Spinal cord (tissue), 10 donors: ENCODE measurements at places on chromosomes 5 and 9.

- DNase-seq: no peak
Measured at GRCh38 chr9:127712371-127712770, 3.1 kb downstream of the PTRH1 start.

GRCh38 chr9:137811283-137811870 lies 66.2 kb upstream of the CACNA1B start:
- no peak for DNase-seq

DNA sequence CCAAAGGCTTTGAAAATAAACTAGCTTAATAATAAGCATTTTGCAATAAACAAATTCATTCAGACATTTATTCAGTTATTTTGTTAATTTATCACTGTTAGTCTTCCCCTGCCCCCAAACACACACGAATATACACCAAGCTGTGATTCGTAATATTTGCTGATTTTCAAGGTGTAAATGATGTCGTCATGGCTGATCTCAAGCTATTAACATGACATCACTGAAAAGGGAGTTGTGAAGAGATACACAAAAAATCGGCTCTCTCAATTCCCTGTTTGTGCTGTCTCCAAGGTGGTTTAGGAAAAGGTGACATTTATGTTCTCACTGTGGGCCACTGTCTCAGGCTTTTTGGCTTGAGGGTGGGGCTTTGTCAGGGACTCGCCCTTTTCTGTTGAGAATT lies 413.3 kb downstream of the CDH9 start:
- no peak for DNase-seq

DNA sequence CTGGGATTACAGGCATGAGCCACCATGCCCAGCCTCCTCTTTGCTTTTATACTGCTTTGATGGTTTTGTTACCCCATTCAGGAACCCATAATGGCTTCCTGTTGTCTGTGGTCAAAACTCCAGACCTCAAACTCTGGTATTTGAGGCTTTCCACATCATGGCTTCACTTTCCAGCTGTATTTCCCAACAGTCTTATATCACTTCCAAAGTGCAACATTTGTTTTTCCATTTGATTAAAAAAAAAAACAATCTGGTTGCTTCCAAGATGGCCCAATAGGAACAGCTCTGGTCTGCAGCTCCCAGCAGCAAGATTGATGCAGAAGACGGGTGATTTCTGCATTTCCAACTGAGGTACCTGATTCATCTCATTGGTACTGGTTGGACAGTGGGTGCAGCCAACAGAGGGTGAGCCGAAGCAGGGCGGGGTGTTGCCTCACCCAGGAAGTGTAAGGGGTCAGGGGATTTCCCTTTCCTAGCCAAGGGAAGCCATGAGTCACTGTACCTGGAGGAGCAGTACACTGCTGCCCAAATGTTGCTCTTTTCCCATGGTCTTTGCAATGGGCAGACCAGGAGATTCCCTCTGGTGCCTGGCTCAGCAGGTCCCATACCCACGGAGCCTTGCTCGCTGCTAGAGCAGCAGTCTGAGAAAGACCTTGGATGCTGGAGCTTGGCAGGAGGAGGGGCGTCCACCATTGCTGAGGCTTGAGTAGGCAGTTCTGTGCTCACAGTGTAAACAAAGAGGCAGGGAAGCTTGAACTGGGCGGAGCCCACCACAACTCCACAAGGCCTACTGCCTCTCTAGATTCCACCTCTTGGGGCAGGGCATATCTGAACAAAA lies 458.4 kb downstream of the KDM4C start:
- DNase-seq: no peak

- DNase-seq: no peak
Measured at GRCh38 chr9:1658661-1659362, 356.3 kb upstream of the SMARCA2 start.

DNA sequence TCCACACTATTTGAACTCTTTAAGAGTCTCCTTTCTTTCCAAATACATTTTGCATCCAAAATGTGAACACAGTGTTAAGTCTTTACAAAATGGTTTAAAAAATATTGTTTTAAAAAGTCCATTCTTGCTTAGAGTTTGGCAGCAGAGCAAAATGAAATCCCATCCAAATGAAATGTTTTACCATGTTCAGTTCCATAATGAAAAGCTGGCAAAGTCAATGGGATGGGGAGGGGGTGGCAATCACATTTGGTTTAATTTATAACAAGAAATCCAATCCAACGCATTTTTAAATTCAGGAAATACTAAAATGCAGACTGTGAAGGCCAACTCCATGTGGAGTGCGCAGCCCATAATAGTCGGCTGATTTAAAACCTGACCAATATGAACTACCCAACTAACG lies 39.4 kb downstream of the MRPL36 start:
- DNase-seq: no peak

GRCh38 chr5:148828511-148829247 lies 2.3 kb downstream of the ADRB2 start:
- DNase-seq: no peak

DNA sequence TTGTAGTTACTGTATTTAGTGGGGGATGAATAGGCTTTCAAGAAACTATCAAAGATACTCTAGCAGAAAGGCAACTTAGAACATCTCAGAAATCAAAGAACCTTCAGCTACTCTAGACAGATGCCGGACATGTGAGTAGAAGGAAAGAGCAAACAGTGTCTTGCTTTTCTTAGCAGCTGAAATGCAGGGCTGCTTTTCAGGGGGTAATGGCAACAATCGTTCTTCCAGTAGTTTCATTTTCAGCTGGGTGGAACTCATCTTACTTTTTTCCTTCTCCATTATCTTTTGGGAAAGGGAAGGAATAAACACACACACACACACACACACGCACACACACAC lies 281.6 kb downstream of the CRB2 start:
- no peak for DNase-seq

GRCh38 chr9:89527084-89527483 lies 29.2 kb upstream of the SEMA4D start:
- no peak for DNase-seq

- DNase-seq: no peak
Measured at GRCh38 chr5:132219981-132220380, 7.7 kb downstream of the P4HA2 start.

GRCh38 chr9:87675906-87676515 lies 49.9 kb upstream of the CTSL start:
- DNase-seq: no peak

DNA sequence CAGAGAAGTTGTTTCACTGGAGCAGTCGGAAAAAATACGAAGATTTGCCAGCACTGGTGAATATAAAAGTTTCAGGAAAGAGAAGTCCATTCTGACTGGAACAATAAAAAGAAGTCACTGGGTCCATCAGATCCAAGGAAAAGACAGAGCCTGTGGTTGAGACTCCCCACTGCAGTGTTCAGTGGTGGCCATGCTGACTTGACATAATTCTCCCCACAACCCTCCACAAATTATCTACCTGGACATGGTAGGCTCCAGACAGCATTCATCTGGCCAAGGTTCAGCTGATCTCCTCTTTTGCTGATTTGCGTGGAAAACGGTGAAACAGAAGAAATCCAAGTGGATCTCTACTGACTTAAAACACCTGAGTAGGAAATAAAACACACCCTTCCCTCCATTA lies 8.0 kb downstream of the THBS4 start:
- DNase-seq: no peak

- no peak for DNase-seq
Measured at GRCh38 chr9:34611251-34611810, 566 bp downstream of the RPP25L start.

GRCh38 chr5:131524431-131524830 lies 110.6 kb downstream of the RAPGEF6 start:
- no peak for DNase-seq

DNA sequence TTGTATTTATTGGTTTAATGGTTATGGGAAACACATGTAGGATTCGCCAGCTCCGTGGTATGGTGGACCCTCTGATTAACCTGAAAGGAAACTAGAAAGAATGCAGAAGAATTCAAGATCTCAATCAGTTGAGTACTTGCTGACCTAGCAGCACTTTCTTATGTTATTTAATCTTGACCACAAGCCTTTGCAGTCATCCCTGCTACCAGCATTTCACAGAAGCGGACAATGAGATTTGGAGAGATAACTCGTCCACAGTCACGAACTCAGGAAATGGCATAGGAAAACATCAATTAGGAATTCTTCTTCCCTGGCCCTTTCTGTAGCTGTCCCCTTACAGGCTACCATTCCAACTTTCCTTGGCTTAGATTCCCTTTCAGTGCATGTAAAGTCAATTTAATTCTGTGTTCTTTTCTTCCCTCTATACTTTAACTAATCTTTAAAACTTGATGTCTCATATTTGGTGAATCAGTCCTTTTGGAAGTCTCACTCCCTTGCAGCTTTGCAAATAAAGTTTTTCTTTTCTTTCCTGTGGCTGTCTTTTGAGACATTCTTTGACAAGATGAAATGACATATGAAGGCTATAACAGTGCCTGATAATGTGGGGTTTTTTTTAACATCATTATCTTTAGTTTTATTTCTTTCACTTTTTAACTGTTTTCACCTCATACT lies 1.3 kb upstream of the SLC44A1 start:
- DNase-seq: no peak

DNA sequence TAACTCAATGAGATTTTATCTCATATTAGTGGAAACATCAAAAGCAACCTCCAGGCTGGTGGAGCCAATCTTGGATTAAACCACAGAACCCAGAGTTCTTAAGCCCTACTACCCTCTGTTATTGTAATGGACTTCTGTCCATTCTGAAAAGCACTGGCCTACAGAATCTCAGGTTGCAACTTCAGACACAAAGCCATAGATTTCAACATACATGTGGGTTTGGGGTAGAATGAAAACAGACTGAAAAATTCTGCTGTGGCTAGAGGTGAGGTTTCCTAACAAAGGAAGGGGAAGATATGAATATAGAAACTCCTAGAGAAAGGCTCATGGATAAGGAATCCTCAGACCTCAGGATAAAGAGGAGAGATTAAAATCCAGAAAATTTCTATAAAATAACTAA lies 569.8 kb upstream of the RIOK2 start:
- DNase-seq: no peak

DNA sequence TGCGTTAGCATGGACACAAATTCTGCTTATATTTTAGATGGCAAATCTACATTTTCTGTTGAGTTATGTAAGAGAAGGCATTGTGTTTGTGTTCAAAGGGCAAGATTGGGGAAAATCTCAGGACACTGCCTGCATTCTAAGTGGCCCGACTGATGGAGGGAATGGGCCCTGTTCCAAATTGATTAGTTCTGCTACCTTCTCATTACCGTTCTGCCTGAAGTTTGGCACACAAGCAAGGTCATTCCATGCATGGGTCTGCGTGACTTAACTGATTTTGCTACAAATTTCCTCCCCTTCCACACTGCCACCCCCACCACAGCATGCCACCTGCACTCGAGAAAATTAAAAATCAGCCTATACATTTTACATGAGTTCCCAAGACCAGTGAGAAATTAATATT lies 409.9 kb downstream of the BRINP1 start:
- DNase-seq: peak; percentile 38

- DNase-seq: no peak
Measured at GRCh38 chr5:170319301-170319700, 21.7 kb upstream of the LCP2 start.

GRCh38 chr5:20469792-20470191 lies 481.8 kb upstream of the CDH18 start:
- DNase-seq: no peak

- no peak for DNase-seq
Measured at GRCh38 chr5:6594066-6594465, 38.8 kb downstream of the NSUN2 start.

DNA sequence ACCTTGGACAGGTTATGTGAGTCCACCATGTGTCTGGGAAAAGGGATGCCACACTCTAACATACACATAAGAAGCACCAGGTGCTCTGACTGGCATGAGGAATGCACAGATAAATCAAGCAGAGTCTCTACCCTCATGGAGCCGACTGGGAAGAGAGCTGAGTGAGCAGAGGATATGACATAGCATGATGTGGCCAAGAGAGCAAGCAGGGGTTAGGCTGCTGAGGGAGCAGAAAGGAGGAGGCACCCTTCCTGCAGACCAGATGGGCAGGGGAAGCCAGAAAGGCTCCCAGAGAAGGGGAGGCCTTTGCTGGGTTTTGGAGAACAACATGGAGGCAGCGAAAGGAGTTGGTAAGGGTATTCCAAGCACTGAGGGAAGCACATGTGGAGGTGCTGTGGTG lies 223.1 kb downstream of the GNA14 start:
- no peak for DNase-seq

DNA sequence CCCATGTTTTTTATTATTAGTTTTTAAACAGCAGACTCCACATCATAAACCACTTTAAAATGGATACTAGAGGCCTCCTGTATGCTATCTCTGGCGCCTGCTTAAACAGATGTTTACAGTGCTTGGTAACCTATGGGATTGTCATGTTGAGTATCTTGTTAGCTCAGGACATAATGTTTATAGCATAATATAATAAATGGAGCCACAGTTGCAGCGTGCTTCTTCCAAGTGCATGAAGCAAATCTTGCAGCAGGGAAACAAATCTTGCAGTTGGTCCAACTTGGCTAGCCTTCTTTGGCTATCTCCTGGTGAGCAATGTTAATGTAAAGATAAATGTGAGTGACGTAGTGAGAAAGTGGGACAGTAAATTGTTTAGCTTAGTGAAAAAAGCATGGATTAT lies 2.8 kb downstream of the GHR start:
- DNase-seq: no peak

DNA sequence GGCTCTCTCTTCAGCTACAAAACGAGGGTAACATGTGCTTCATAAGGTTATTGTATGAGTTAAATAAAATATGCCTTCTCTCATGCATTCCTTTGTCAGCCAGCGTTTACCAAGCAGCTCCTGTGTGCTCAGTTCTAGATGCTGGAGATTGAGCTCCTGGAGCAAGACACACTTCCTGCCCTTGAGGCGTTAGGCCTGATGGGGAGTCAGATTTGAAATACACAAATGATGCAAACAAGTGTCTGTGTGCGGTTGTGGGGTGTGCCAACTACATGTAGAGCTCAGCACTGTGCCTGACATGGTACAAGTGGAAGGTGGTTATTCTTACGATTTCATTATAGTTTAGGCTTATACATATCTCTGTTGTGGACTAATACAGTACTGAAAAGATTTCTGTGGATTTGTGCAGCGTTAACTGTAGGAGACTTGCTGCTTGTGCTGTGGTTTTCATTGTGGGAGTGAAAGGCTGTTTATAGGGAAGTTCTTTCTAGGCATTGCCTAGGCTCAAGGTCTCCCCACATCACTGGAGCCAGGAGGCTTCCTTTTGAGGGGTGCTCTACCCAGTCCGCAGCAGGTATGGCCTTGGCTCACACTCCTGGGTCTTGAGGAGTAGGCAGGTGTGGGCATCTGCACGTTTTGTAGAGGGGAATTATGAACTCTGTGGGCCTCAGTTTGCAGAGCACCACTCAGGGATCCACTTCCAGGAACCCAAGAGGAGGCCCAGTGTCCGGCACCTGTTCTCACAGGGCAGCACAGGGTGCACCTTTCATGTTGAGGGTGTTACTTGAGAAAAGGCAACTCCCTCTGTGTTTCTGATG lies 39.8 kb upstream of the ANGPTL2 start:
- DNase-seq: peak; percentile 31
